ENCODE measurements at places on chromosomes 12 and 14. TPM values are rescaled to one million over a fixed set of nuclear protein-coding genes. Genes with fewer than 3 reads are reported as not detected.

The SIX6 gene
- total RNA-seq, result not detected

The TMEM253 gene
- not detected for total RNA-seq

GRCh38 chr14:23033251-23033727 is 1.4 kb downstream of the PSMB5 start:
- no peaks in the 10 kb centered on the region for H3K27me3 ChIP-seq
- no peak overlapping the region for H3K27ac ChIP-seq
- peaks cover 51% of the 10 kb centered on the region for H3K36me3 ChIP-seq
- no peak for DNase-seq

The CEBPE gene
- not detected for total RNA-seq

DNA sequence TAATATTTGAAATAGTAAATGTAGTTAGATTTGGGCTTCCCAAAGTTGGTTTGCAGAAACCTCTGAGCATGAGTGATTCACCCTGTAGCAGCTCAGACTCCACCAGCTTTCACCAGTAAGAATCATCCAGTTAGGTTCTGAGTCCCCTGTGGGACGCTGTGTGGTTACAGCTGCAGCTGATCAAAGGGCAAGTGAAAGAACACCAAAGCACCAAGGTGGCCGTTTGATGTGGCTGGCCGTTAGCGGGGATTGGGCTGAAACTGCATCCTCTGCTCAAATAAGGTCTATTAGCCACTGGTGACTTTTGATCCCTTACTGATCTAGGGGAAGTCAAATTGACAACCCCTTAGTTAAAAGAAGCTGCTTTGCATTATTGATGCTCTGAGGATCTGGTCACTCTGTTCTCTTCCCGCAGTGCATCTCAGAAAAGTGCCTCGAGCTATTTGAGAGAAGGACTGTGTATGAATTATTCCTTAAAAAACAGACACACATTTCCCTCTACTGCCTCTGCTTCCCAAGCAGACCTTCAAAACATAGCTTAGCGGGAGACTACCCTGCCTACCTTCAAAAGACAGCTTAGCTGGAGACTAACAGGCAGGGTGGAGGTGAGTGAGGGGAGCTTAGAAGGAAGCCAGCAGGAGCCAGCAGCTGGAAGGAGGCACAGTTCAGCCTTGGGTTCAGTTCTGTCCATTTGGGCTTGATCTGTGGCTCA is 3.7 kb downstream of the ABHD12B start:
- no peaks in the 10 kb centered on the region for H3K4me1 ChIP-seq
- H3K4me3 ChIP-seq, result no peak overlapping the region

Measured in esophagus squamous epithelium (tissue), 5 donors.